ENCODE measurements at places on chromosomes 16 and 17. TPM values are rescaled to one million over a fixed set of nuclear protein-coding genes. Genes with fewer than 3 reads are reported as not detected.
A peak's percentile ranks its signal among the peaks of the same experiment; 100 is the strongest.

DNA sequence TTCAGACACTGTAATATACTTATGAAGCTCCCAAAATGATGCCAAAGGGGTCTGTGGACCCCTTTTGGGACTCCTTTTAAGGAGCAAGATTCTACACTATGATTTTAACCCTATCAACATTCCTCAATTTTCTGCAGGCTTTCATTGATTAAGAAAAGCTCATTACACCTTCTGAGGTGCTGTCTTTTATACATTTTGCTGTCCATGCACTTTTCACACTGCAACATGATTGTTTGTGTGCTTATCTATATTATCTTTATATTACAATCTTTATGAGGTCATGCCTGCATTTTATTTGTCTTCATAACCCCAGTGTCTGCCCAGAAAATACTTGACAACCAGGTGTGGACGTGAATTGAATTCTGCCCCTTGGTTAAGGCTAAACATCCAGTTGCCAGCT is 482.6 kb upstream of the ZFHX3 start:
- no peak overlapping the region for H3K27ac ChIP-seq
- no peaks in the 10 kb centered on the region for H3K27me3 ChIP-seq
- no peak for DNase-seq
- H3K4me1 ChIP-seq: no peaks in the 10 kb centered on the region

- H3K36me3 ChIP-seq: no peaks in the 10 kb centered on the region
- no peaks in the 10 kb centered on the region for H3K4me1 ChIP-seq
- H3K27ac ChIP-seq: no peak overlapping the region
- H3K4me3 ChIP-seq: no peak overlapping the region
These were observed 2.3 kb downstream of the PERCC1 start for GRCh38 chr16:1433263-1433560.

DNA sequence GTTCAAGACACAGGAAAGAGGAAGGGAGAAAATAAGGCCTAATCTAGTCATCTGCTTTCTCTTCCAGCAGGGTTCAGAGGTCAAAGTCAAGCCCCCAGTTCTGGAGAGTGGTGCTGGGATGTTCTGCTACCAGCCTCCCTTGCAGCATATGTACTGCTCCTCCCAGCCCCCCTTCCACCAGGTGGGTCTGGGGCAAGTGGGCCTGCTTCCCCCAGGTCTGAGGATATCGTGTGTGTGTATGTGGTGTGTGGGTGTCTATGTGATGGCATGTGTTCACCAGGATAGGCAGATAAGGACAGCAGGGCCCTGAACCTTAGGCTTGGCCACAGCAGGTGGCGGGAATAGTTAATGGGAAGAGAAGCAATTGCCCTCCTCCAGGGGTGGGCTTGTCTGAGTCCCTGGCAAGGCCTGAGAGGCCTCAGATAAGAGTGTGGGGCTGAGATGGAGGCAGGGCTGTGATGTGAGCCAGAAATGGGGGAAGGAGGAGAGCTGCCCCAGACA is 21.1 kb downstream of the FOXN1 start:
- H3K4me3 ChIP-seq: no peak overlapping the region
- no peak for DNase-seq
- no peak overlapping the region for H3K27ac ChIP-seq
- H3K36me3 ChIP-seq: no peaks in the 10 kb centered on the region

- H3K27me3 ChIP-seq: no peaks in the 10 kb centered on the region
- no peak overlapping the region for H3K27ac ChIP-seq
- H3K4me3 ChIP-seq: no peak overlapping the region
These were observed 1308.0 kb downstream of the CDH11 start for GRCh38 chr16:63813862-63814261.

DNA sequence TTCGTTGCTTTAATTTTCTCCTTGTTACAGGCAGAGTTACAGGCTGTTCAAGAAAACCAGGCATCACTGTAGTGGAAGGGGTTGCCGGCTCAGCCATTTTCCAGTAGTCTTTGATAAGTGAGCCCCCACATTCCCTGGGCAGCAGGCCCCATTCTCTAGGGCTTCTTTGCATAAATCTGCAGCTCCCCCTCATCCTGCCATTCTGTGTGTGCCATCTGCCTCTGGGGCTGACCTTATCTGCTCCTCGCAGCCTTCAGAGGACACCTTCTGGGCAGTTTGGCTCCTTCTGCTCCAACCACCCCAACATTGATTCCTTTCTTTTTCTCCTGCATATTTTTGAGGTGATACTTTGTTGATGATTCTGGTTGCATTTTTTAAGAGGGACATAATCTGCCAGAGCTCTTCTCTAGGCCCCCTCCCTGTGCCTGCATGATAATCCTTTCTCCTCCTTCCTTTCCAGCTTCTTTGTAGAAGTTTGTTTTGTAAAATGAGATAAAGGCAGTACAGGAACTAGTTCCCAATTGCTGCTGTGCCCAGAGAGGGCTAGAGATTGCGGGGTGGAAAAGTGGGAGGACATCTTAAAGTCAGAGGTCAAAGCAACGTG is 17.1 kb downstream of the RND2 start:
- no peaks in the 10 kb centered on the region for H3K4me1 ChIP-seq
- H3K4me3 ChIP-seq: no peak overlapping the region
- H3K27ac ChIP-seq: no peak overlapping the region
- H3K27me3 ChIP-seq: no peaks in the 10 kb centered on the region

GRCh38 chr17:4407216-4407615 is 26.5 kb upstream of the SPNS3 start:
- no peak overlapping the region for H3K27ac ChIP-seq
- H3K27me3 ChIP-seq: no peaks in the 10 kb centered on the region
- DNase-seq: no peak
- no peak overlapping the region for H3K4me3 ChIP-seq
- no peaks in the 10 kb centered on the region for H3K4me1 ChIP-seq

- no peak for DNase-seq
- no peaks in the 10 kb centered on the region for H3K4me1 ChIP-seq
- H3K36me3 ChIP-seq: no peaks in the 10 kb centered on the region
- no peak overlapping the region for H3K4me3 ChIP-seq
These were observed 32.7 kb downstream of the CMC2 start for GRCh38 chr16:80973991-80974390.

DNA sequence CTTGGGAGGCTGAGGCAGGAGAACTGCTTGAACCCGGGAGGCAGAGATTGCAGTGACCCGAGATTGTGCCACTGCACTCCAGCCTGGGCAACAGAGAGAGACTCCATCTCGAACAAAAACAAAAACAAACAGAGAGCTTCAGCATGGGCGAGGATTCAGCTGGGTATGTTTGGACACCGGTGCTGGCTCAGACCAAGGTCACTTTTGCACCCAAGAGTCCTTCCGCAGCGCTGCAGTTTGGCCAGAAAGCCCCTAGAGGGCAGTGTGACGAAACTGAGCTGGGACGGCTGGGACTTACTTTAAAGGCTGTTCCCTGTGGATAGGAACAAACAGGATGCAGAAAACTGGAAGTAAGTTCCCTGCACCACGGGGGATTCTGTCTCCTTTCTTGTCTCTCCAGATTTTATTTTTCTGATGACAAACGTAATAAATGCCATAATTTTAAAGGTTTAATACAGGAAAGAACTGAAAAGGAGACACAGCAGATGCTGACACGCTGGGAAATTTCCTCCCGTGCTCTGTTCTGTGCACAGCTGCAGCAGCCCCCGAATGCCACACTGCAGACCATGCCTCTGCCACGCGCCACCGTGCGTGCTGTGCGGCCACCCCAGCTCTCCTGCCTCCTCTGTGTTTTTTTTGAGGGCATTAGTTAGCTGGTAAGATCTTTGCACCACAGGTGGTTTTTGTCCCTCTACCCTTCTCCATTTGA is 25.2 kb upstream of the USP36 start:
- no peak overlapping the region for H3K4me3 ChIP-seq
- H3K36me3 ChIP-seq: no peaks in the 10 kb centered on the region
- no peaks in the 10 kb centered on the region for H3K27me3 ChIP-seq

DNA sequence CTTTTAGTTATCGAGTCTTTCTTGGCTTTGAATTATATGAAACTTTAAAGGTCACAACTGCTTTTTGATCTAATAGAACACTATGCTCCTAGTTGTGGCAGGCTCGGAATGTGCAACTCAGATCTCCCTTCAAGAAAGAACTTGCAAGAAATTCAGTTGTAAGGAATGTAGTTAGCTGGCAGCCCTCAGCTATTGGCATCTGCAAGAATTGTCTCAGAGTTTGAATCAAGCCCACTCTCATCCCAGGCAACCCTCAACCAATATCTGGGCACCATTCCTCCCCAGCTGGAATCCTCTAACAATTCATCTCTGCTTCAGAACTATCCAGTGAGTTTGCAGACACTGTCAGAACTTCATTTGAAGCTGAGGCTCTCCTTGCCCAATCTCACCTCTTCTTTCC is 447.2 kb downstream of the KIF2B start:
- no peak overlapping the region for H3K4me3 ChIP-seq
- no peak for DNase-seq
- no peak overlapping the region for H3K27ac ChIP-seq
- H3K36me3 ChIP-seq: no peaks in the 10 kb centered on the region

DNA sequence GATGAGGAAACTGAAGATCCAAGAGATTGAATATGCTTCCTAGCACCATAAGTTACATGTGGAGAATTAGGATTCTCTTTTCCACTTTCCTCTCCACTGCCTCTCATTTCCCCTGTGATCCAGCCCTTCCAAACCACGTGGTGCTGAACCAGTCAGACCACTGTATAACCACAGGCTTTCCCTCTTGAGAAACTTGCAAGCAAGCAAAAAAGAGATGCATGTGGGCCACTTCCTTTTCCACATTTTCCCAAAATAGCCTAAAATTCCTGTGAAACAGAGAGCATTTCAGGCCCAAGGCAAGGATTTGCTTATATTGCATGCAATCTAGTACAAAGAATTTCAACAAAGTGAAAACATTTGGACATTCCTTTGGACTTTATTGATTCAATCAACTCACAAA is 59.3 kb upstream of the KSR1 start:
- H3K27me3 ChIP-seq: no peaks in the 10 kb centered on the region
- H3K36me3 ChIP-seq: no peaks in the 10 kb centered on the region
- no peaks in the 10 kb centered on the region for H3K4me1 ChIP-seq

GRCh38 chr16:67243481-67243880 is 3.8 kb downstream of the FHOD1 start:
- H3K4me1 ChIP-seq: peaks cover 44% of the 10 kb centered on the region
- H3K27me3 ChIP-seq: no peaks in the 10 kb centered on the region
- no peak overlapping the region for H3K4me3 ChIP-seq

GRCh38 chr16:89257281-89257731 is 39.8 kb downstream of the ZNF778 start:
- H3K27me3 ChIP-seq: no peaks in the 10 kb centered on the region
- peak overlapping the region; percentile 49 for H3K4me3 ChIP-seq
- no peak for DNase-seq
- H3K36me3 ChIP-seq: no peaks in the 10 kb centered on the region
- H3K4me1 ChIP-seq: peaks cover 11% of the 10 kb centered on the region

GRCh38 chr17:81977211-81977808 is at the start of gene ASPSCR1:
ASPSCR1 (plus strand) TSS chr17:81977629; CDS start chr17:81977647, 18 bp downstream.
- H3K36me3 ChIP-seq: no peaks in the 10 kb centered on the region
- peak within 1 kb of the TSS; percentile 94 for H3K27ac ChIP-seq
- H3K4me1 ChIP-seq: peaks cover 11% of the 10 kb centered on the region
- DNase-seq: peak; percentile 93

- no peaks in the 10 kb centered on the region for H3K36me3 ChIP-seq
- H3K27me3 ChIP-seq: no peaks in the 10 kb centered on the region
- no peak overlapping the region for H3K4me3 ChIP-seq
- no peak for DNase-seq
- peaks cover 3% of the 10 kb centered on the region for H3K4me1 ChIP-seq
- H3K27ac ChIP-seq: no peak overlapping the region
These were observed 7.1 kb downstream of the MRM3 start for GRCh38 chr17:789160-789840.

The ANKFN1 gene
- total RNA-seq: 5.1 TPM

The HID1 gene
- total RNA-seq: 40.9 TPM

The GABARAP gene
- total RNA-seq: 683 TPM

The RNF222 gene
- not detected for total RNA-seq

The TNFRSF13B gene
- not detected for total RNA-seq
